ENCODE measurements at places on chromosomes 11 and 22.

DNA sequence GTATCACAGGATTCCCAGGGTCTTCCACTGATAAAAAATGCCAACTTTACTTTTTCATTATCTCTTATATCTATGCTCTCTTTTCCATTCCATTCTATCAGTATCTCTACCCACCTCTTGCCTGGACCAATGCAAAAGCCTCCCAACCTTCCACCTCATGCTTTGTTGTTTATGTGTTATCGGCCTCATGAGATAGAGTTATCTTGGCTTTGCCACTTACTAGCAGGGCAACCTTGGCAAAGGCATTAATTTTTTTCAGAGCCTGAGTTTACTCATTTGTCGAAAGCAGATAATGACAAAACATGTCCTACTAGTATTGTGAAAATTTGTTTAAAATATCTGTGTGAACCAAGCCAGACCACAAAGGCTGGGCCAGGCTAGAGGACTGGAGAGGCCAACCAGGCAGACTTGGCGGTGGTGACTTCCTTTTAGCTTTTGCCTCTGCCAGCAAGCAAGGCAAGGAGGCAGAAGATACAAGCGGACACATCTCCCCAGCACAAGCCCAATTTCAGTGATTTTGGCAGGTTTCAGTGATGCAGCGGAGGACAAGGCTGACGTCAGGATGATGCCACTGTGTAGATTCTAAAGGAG is 106.9 kb downstream of the ADAMTS15 start:
- DNase-seq = no peak

GRCh38 chr11:2100361-2101170 is 38.6 kb downstream of the IGF2 start:
- no peak for DNase-seq

DNA sequence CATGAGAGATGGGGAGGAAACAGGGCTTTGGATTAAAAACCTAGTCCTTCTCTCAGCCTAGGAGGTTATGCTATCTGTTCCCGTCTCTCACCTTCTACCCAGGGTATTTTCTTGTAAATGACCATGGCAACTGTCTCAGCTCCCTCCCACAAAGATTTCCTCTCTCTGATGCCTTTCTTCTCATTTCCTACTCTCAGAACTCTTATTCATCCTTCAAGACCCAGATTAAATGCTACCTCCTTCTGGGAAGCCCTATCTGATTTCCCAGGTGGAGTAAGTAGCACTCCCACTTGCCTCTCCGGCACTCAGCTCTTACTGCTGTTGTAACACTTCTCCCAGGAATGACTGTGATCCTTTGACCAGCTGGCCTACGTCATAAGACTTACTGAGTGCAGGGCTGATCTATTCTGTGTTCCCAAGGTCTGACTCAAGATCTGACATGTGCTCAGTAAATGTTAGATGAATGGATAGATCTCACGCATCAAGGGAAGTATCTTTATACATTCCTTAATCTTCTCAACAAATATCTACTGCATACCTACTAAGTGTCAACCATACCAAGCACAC is 175.0 kb downstream of the TENM4 start:
- DNase-seq = no peak

- no peak for DNase-seq
Measured at GRCh38 chr11:61026121-61027031, 54.9 kb downstream of the CD6 start.

DNA sequence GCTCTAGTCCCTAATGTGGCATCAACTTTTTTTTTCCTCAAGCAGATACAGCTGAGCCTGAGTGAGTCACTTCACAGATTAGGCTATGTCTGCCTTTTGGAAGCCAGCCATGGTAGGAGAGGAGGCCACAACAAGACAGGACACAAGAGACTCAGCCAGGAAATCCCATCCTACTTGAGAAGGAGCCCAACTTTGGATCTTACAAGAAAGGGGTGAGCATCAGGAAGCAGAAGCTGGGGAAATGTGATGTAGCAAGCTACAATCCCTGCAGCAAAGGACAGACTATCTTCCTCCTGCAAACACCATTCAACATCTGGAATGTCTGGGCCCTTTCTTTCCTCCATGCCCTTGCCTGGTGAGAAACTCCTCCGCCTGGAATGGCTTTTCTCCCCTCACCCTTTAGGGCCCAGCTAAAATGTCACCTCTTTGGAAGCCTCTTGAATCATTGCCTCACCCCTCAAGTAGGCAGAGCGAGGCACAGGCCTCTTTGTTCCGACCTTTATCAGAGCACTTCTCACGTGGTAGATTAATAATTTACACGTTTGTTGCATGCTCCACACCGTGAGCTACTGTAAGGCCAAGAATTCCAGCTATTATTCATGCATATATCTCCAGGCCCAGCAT is 156.4 kb upstream of the PITPNB start:
- peak; percentile 79 for DNase-seq

- DNase-seq = no peak
Measured at GRCh38 chr11:34305193-34305592, 52.6 kb downstream of the ABTB2 start.

DNA sequence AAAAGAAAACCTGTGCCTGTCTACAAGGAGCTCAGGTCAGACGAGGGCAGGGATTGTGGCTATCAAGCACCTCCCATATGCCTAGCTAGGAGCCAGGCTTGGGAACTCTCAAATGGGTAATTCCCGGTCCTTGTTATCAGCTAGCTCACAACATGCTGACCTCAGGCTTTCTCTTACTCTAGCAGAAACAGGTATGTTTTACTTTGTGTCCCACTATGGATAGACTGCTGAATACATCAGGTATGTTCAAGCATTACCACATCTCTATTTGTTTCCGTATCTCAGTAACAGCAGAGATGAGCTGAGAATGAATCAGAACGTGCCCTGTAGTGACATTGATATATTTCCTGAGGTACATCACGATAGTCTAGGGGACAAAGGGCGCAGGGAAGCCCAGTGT is 29.4 kb downstream of the SHISA8 start:
- no peak for DNase-seq

DNA sequence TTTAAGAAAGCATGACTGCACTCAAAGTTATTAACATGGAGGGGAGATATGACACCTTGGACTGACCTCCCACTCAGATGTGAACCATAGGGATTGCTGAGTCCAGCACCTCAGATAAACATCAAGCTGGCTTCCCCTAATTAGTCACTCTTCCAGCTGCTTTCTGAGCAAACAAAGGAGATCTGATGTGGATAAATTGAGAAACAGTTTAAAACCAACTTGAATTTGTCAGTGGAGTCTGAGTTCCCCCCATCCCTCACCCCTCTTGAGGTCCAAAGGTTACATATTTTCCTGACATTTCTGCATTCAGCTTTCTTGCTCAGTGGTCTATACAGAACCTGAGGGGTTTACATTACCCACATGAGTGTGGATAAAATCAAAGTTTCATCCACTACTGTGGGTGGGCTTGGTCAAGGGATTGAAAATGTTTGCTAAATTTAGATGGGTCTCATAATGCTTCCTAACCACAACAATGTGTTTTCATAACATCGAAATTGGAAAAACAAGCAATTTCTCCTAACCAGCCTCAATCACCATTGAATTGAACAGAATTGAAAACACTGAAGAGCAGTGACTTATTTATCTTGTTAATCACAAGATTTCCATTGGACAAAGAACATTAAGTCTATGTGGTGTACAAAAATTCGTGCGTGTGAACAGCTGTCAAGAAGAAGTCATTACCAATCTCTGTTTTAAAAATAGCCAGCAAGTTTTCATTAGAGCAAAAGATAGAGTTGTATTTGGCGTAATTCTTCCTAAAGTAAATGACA is 292.3 kb downstream of the METTL15 start:
- peak; percentile 88 for DNase-seq

- peak; percentile 8 for DNase-seq
Measured at GRCh38 chr11:63888170-63889086, 28.5 kb downstream of the RCOR2 start.

GRCh38 chr22:19784384-19785175 is 24.0 kb downstream of the TBX1 start:
- DNase-seq = no peak

DNA sequence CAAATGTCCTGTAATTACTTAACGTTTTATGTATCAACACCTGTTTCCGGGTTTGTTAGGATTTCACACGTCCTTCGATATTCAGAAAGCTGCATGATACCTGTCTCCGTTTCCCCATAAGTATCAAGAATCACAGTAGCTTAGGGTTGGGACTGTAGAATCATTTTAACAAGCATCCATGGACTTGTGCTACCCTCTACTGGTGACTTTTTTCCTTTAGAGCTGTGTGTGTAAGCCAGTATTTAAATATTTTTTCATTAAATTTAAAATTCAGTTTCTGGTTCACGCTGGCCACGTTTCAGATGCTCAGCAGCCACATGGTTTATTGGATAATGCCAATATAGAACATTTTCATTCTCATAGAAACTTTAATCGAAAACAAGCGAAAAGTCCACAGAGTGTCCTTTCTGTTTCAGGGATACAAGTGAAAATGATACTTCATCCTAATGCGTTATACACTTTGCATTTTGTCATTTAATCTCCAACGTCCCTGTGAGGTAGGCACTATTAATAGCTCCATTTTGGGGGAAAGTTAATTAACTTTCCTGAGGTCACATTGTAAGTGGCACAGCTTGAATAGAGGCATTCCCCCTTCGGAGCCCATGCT is 61.5 kb upstream of the SLC25A18 start:
- peak; percentile 65 for DNase-seq

DNA sequence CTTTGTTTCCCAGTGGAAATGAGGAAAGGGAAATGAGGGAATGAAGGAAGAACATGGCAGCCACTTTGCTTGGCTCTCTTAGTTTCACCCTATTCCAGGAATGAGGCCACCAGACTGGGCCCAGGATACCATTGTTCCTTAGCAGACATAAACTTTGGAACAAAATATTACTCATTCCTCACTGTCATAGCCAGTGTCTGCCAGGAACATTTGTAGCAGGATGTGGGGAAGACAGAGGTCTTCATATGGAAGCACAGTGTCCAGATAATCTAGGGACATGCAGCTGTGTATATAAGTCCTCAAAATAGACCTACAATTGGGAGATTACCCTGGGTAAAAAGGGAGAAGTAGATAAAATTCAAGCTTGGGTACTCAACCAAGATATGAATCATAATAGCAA is 15.2 kb upstream of the FUT4 start:
- DNase-seq = peak; percentile 34

- DNase-seq = no peak
Measured at GRCh38 chr11:6646918-6647679, 8.5 kb downstream of the DCHS1 start.

GRCh38 chr11:67371189-67371910 is 2.0 kb downstream of the CLCF1 start:
- peak; percentile 64 for DNase-seq

DNA sequence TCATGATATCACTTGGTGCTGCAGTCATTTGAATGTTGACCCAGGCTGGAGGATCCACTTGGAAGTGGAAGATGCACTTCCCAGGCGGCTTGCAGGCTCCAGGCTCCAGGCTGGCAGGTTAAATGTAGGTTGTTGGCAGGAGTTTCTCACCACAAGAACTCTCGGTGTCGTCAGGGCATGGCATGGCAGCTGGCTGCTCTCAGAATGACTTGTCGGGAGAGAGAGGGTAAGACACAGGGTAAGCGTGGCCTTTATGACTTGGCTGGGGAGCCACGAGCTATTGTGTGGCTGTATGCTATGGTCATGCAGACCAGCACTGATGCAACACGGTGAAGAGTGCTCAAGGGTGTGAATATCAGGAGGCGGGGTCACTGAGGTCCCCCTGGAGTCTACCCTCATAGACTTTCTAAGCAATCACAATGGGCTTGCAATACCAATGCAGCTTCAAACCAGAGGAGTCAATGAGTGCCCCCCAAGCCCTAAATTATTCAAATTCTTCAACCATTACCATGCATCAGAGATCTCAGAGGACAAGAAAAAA is 1027.7 kb downstream of the OPCML start:
- no peak for DNase-seq
